ENCODE measurements at places on chromosomes 11 and 22.

GRCh38 chr11:9529334-9529650 is 44.2 kb upstream of the WEE1 start:
- no peak for DNase-seq

DNA sequence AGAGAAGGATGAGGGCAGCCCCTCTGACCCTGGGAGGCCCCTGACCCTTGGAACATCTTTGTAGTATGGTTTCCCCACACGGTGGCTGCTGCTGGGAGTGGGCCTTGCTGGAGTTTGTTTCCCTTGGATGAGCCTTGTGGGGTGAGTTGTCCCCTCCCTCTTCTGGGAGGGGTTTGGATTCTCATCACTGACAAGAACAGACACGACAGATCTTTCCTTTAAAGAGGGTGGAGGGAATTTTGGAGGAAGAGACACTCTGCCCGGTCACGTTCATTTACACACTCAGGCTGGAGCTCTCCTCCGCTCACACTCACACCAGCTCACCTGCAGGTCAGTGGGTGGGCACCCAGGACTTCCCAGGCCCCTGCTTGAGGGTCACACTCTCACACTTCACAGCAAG is 31.7 kb downstream of the POU2F3 start:
- DNase-seq: no peak

DNA sequence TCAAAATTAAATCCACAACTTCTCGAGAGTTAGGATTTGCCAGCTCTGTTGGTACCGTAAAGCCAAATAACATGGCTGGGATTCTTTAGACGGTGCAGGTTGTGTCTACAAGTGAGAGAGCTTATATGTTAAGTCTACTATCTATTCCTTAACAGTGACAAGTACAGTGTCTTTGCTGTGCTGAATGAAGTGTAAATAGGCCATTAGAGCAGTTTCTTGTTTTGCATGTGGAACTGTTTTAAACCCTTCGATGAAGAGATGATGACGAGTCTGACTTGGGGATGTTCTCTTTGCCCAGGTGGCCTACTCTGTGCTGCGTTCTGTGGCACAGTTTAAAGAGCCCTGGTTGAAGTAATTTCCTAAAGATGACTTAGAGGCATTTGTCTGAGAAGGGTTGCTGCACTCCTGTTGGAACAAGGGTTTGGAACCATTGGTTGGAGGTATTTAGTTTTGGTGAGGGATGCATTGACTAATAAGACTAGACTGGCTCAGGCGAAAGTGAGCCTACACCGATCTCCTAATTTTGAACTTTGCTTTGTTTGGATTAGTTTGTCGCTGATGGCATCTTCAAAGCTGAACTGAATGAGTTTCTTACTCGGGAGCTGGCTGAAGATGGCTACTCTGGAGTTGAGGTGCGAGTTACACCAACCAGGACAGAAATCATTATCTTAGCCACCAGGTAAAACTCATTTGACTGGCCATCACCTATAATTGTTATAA is 988 bp downstream of the RPS3 start:
- no peak for DNase-seq

DNA sequence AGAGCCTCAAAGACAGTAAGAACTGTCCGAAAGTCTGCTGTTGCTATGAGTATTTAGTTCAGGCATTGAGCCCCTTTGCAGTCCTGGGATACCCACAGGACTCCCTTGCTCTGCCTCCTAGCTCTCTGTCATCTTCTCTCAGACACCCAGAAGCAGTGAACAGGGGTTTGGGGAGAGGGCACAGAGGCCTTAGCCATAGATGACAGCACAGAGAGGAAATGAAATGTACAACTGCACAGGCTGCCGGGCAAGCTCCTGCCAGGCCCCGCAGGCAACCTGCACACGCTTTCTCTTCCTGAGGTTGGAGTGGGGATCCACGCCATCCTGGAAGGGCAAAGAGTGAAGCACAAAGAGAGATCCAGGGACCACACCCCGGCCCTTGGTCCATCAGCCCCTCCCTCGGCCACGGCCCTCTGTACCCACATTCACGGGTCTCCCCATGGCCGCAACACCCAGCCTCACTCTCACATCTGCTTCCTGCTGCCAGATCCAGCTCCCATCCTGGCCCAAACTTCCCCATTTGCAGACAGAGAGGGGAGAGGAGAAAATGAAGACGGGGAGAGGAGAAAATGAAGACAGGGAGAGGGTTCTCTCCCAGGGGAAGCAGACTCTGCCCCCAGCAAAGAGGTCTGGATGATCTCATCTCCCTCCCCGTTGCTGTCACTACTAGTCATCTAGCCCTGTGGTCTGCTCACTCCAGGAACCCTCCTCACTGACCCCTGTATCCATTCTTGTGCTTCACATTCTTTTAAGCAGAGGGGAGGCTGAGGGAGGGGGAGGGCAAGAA is 40.7 kb downstream of the CD6 start:
- no peak for DNase-seq

GRCh38 chr11:34345540-34345876 is 12.3 kb downstream of the ABTB2 start:
- DNase-seq: no peak

- no peak for DNase-seq
Measured at GRCh38 chr11:120335556-120335907, 681 bp upstream of the ARHGEF12 start.

DNA sequence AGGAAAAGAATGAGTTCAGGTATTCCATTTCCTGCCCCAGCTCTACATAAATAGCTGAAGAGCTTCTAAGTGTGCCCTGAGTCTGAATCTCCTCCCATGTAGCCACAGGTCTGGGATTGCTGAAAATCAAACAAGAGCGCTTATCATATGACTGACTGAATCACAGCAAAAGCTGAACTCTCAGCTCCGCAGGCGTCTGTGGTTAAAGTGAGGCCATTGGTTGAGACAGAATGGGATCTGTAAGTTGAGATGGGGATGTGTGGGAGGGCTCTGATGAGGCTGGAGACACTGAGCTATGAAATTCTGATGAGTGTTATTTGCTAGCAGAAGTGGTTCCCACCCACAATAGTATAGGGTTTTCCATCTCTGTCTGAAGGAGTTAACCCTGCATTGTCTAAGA is 637.0 kb downstream of the OPCML start:
- no peak for DNase-seq

- DNase-seq: no peak
Measured at GRCh38 chr11:3831378-3832239, 9.2 kb downstream of the RHOG start.

DNA sequence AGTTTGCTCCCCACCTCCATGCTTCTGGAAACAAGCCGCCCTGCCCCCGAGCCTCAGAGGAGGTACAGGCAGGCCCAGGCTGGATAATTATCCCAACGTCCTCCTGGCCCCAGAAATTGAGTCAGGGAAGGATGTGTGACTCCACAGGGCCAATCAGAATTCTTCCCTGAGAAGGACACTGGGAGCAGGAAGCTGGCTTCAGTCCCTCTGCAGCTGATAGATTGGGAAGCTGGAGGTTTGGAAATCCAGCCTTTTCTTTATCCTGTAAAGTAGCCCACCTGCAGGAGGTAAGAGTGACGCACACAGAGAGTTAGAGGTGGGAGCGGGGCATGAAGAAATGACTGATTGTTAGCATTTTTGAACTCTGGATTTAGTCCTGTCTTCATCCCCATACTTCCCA is 97.5 kb upstream of the CD82 start:
- DNase-seq: no peak

DNA sequence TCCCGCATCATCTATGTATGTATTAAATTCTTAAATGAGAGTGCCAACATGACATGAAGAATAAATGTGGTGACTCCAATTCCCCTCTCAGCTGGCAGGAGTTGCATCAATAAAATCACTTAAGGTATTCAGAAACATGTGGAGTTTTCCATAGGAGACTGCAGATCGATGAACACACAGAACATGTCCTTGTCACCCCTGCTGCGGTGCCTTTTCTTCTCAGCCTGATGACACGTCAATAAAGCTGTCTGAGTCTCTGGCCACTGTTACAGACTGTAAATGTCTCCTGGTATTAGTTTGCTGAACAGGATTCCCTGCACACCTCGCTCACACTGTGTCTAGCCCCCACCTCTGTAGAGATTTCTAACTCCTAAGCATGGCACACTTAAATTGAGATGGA is 460.5 kb downstream of the LRRC4C start:
- no peak for DNase-seq

GRCh38 chr11:79374727-79375126 is 66.1 kb downstream of the TENM4 start:
- no peak for DNase-seq

- no peak for DNase-seq
Measured at GRCh38 chr22:26586556-26587325, 3.2 kb downstream of the TPST2 start.

DNA sequence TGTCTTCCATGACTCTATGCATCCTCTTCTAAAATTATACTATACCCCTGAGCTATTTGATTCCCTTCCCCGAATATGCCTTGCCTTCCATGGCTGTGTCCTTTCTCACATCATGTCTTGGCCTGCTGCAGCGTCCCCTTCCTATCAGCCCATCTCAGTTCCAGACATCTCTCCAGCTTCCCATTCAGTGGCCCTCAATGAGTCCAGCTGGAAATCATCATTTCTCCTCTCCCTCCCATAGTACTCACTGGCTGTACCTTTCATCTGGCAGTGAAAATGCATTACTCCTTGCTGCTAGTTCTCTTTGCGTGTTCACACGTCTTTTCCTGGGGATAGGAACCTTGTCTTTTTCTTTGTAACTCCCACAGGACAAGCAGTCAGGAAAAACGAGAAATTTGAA is 486.8 kb downstream of the NTM start:
- DNase-seq: no peak

- DNase-seq: no peak
Measured at GRCh38 chr11:98531576-98531975, 489.2 kb upstream of the CNTN5 start.

DNA sequence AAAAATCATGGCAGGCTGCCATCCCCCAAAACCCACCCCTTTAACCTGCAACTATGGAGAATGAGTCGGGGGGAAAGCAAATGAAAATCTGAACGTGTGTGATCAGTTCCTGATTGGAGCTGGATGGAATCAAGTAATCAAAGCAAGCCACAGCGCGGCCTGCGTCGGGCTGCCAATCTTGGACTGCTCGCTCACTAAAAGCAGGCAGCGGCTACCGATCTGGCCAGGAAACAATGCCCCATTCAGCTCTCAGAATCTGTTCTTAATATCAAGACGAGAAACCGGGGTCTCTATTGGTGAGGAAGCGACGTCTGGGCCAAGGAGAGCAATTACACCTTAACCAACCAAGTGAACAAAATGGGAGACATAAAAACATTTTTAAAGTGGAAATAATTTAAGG is 472.2 kb downstream of the SOX6 start:
- DNase-seq: no peak

All from cerebellar nuclear complex (tissue), 1 donor.